ENCODE measurements at places on chromosomes 7 and 10. TPM values are rescaled to one million over a fixed set of nuclear protein-coding genes. Genes with fewer than 3 reads are reported as not detected.
A peak's percentile ranks its signal among the peaks of the same experiment; 100 is the strongest.

TMEM270 gene
- total RNA-seq, result not detected

DNA sequence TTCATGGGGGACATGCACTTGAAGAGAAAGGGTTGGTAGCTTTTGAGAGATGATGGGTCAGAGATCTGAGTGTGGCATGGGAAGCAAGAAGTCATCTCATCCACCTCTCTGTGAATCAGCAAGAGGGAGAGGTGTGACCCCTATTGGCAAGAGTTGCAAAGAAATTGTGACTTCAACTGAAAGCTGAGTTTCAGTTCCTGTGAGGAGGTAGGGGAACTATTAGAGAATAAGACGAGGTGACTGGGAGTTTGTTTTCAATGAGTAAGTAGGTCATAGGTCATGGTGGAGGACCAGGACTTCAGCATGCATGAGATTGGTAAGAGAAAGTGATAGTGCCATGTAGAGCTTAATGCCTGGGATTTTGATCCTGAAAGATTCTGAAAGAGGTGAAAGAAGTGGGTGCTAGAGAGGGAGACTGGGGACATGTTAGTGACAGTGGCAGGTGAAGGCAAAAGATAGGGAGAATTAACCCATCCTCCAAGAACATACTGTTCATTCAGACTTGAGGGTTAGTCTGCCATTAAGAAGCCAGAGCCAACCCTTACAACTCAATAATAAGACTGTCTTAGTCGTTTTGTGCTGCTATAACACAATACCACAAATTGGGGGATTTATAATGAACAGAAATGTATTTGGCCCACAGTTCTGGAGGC, 75.5 kb upstream of the CAPZA2 start:
- no peak for DNase-seq

BLNK gene
- total RNA-seq, result 50.6 TPM

- no peak for DNase-seq
Measured at GRCh38 chr7:24713850-24714675, 43.2 kb downstream of the GSDME start.

- peak; percentile 86 for DNase-seq
Measured at GRCh38 chr10:18659819-18660535, 746 bp downstream of the ARL5B start.

- DNase-seq, result no peak
Measured at GRCh38 chr7:108059526-108059925, 56.6 kb upstream of the LAMB1 start.

NUTM2B gene
- total RNA-seq, result not detected

Data from Peyer's patch (tissue), 4 donors.